ENCODE measurements at places on chromosomes 6 and 20. TPM values are rescaled to one million over a fixed set of nuclear protein-coding genes. Genes with fewer than 3 reads are reported as not detected.

Gene RAET1E
- total RNA-seq = not detected

Gene BPIFB4
- not detected for total RNA-seq

Gene GRM1
- total RNA-seq = 14.3 TPM

Gene CST4
- total RNA-seq = not detected

Gene CARMIL1
- total RNA-seq = 32.6 TPM

Gene MRAP2
- 7.7 TPM for total RNA-seq

Gene HDGFL1
- under 0.01 TPM for total RNA-seq

Gene ALDH8A1
- 3.3 TPM for total RNA-seq

Gene MEP1A
- not detected for total RNA-seq

Gene BPIFA3
- total RNA-seq = not detected

- no peak for DNase-seq
Observed at GRCh38 chr6:56930846-56931245, 24.1 kb upstream of the BEND6 start.

DNA sequence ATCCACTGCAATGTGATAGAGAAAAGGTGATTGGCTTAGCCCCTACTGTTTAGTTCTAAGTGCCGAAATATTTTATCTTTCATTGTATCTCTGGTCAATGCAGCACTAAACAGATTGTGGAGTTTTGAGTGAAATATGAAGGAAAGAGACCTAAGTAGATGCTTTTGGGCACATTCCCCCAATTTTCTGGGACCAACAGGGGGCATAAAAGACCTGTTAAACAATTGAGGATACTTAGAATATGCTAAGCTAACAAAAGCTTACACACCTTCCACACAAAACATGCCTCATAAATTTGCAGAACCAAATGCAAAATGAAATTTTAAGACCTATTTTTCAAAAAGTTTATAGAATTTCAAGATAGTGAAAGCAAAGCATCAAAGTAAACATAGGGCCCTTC is 746.9 kb downstream of the TBC1D32 start:
- no peak for DNase-seq

DNA sequence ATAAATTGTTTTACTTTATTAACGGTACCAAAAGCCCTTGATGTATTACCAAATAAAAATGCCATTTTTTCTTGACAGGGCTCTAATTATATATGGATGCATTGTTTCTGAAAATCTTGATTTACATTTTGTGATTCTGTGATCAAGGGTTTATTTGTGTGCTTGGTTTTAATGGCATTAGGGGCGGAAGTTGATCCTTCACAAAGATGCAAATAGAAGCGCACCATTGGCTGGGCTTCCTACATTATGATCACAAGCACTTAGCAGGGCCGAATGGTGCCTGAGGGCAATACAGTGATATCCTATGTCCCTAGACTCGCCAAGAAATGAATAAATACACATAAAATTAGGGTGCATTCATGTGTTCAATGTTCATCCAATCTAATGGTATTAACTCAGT is 172.9 kb upstream of the UST start:
- no peak for DNase-seq

DNA sequence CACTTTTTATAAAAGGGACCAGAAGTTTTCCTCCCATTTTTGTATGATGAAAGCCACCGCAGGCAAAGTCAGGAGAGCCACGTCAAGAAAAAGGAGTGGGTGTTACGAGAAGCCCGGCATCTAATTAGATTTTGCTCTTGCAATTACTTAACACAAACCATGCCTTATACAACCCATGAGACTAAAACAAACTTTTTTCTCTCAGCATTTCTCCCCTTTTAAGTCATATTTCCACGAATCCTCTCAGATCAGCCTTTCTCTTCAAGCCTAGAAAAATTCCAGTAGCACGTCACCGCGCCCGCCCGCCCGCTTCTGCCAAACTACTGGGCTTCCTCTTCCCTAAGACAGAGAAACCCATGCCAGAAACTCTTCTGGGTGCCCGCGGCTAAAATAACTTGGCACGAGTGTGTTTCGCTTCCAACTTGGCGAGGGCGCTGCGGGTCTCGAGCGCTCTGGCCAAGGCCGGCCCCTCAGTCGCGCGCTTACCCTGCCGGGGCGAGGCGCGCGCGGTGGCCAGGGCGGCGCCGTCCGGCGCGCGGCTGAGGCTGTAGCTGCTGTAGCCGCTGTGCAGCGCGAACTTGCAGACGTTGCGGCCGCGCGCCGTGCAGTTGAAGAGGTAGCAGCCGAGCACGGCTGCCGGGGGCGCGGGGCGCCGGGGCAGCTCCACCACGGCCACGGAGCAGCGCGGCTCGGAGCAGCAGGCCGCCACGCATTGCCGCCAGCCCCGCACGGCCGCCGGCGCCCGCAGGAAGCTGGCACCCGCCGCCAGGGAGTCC is 1.0 kb downstream of the LRP11 start:
- peak; percentile 53 for DNase-seq

DNA sequence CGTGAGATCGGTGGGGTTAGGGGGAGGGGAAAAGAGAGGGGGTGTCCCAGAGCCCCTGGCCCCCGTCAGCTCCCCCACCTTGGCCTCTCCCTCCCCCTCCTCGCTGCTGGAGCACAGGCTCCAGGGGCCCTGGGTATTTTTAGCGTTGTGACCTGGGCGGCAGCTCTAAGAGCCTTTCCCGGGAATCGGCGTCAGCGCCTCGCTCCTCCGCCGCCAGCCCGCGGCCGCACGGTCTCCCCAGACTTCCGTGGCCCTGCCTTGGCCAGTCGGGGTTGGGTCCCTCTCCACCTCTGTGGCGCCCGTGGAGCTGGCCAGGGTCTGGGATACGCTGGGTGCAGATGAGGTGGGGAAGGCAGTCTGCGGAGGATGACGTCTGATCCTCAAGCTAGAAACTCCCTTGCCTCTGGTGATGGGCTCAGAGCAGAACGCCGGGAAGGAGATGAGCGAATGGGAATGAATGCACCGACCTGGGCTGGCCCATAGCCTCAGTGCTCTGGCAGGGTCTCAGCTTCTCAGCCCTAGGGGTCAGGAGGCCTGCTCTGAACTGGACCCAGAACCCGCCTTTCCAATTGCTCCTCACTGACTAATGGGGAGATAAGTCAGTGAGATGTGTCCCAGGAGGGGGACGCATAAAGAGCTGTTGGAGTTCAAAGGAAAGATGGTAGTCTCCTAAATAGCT is 883 bp upstream of the DBNDD2 start:
- peak; percentile 55 for DNase-seq

GRCh38 chr6:21666201-21666691 is 72.7 kb downstream of the SOX4 start:
- no peak for DNase-seq

- DNase-seq = peak; percentile 25
Observed at GRCh38 chr20:16761305-16761829, 13.2 kb downstream of the OTOR start.

GRCh38 chr6:22958677-22959076 is 389.3 kb downstream of the HDGFL1 start:
- no peak for DNase-seq

GRCh38 chr6:32188381-32189068 is 1.5 kb downstream of the PBX2 start:
- no peak for DNase-seq

GRCh38 chr6:36289281-36289878 is 19.5 kb downstream of the PNPLA1 start:
- no peak for DNase-seq

GRCh38 chr6:34025861-34026260 is 120.0 kb downstream of the GRM4 start:
- DNase-seq = no peak

GRCh38 chr6:13243033-13243432 is 85.3 kb downstream of the TBC1D7 start:
- no peak for DNase-seq

DNA sequence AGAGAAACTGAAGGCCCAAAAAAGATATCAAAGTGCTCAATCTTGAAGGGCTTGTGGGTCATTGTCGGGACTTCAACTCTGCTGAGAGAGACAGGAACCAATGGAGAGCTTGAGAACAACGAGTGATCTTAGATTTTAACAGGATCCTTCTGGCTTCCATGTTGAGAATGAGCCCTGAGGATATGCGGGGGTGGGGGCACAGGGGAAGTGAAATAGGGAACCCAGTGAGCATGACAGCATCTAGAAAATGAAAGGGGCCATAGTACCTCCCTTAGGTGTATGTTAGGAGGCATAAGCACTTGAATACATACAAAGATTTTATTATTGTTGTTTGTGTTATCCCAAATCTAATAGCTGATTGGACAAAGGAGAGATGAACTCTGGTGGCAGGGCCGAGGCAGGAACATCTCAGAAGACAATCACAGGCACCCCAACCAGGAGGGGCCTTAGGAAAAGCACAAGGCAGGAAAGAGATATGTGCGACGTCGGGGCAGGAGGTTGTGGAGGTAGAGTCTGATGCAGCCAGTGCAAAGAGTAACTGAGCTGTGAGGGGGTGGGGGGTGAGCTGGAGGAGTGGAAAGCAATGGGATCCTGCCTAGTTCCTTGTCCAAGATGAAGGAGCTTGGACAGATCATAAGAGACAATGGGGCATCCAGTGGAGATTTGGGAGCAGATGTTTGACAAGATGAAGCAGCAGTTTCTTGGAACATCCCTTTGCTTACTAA is 10.4 kb downstream of the TGM6 start:
- DNase-seq = no peak

DNA sequence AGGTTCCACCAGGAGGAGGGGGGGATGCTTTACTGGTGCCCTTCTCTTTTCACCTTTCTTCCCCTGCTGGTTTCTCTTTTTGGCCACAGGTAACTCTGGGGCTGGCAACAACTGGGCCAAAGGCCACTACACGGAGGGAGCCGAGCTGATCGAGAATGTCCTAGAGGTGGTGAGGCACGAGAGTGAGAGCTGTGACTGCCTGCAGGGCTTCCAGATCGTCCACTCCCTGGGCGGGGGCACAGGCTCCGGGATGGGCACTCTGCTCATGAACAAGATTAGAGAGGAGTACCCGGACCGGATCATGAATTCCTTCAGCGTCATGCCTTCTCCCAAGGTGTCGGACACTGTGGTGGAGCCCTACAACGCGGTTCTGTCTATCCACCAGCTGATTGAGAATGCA is 4.4 kb downstream of the TUBB1 start:
- DNase-seq = no peak

GRCh38 chr20:54204063-54204462 is 3.8 kb upstream of the PFDN4 start:
- DNase-seq = no peak

- no peak for DNase-seq
Observed at GRCh38 chr20:35539756-35540212, 2.1 kb upstream of the ERGIC3 start.

- DNase-seq = no peak
Observed at GRCh38 chr6:144149558-144149893, 791 bp upstream of the STX11 start.

GRCh38 chr20:3563548-3564177 is 92.8 kb downstream of the ATRN start:
- DNase-seq = peak; percentile 23

DNA sequence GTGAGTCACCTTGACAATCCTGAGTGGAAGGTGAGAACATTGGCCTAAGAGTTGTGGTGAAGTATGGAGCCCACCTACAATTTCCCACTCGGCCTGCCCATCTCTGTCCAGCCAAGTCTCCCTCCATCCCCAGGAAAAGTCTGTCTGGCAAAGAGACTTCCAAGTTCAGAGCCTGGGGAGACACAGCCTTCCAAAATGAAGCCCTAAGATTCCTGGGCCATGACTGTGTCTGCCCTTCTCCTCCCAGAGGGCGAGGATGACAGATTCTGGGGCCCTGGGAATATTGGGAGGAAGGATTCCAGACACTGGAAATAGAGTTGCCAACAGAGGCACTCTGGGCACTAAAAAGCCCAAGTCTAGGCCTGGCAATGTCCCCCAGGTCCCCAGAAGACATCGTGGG is 176.8 kb downstream of the NFATC2 start:
- no peak for DNase-seq

GRCh38 chr6:135905604-135906300 is 54.3 kb downstream of the PDE7B start:
- DNase-seq = no peak

DNA sequence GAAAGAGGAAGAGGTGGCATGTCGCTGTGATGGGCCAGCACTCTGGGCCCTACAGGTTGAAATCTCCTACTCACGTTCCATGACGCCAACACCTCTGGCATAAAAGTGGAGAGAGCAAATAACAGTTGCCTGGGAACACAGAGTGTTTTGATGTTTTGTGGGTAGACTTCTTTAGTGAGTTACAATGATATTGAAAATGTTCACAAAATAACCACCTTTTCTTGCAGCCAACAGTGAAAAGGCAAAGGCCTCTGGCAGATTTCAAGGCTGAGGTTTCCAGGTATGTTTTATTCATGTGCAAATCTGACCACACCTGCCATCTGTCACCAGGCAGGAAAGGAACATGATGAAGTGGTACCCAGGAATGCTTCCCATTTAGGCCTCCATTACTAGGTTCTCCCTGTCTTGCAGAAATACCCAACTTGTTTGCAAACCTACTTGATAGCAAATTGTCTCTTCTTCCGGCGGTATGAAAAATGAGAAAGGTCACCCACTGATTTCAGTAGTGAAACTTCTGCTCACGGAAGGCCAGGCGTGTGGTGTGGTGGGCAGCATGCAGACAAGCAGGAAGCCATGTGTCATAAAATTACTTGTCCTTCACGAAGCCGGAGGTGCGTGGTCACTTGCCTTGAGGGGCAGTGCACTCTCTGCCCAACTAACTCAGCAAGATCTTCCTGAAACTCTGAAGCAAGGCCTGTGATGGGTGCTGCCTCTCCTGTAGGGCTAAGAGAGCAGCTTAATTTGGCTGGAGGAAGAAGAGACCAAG is 299.1 kb upstream of the PRDM1 start:
- DNase-seq = no peak

DNA sequence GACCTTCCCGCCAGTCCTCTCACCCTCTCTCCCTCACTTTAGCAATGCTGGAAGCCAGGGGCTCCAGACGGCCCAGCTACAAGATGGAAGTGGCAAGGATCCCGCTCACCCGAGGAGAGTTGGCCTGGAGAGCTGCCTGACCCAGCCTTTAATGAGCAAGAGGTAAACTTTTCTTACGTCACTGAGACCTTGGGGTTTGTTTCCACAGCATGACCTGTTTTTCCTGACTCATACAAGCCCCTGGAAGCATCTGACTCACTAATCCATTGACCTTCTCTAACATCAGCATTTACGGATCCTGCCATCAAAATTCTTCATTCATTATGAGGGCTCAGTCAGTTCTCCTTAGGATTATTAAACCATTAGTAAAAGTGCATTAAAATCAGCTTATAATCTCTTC is 120.4 kb downstream of the MYLK4 start:
- DNase-seq = no peak

GRCh38 chr20:50730765-50731054 is 670 bp upstream of the PARD6B start:
- DNase-seq = no peak

GRCh38 chr20:17556837-17557674 is 12.8 kb upstream of the DSTN start:
- DNase-seq = no peak

DNA sequence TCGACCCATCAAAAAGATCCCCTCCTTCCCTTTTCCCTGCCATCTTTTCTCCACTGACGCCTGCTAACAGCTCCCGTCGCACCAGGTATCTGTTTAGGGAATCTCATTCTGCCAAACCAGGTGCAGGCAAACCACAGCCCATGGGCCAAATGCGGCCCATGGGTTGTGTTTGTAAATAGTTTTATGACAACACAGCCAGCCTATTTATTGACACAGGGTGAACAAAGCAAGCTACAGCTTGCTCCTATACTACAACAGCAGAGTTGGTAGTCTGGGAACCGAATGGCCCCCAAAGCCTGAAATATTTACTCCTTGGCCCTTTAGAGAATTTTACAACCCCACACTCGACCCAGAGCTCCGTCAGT is 16.4 kb downstream of the NFATC2 start:
- no peak for DNase-seq
